ENCODE measurements at places on chromosomes 2 and 18.

GRCh38 chr2:8028436-8028835, 653.4 kb upstream of the ID2 start:
- DNase-seq: no peak

DNA sequence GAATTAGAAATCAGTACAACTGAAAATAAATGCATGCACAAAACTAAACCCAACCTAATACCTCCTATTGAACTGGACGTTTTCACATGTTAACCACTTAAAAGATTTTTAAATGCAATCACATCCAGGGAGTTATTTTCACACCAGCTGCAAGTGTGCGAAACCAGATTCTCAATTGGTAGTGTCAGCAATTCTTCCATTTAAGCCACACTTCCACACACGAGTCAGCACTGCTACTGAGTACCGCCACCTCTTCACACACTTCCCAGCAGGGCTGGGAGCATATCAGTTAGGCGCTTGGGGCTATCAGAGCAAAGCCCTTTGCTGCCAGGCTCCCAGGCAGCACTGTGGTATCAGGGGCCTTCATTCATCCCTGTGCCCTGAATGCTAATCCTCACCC, 14.2 kb downstream of the ERCC3 start:
- no peak for DNase-seq

GRCh38 chr2:46686811-46687210, 207.4 kb downstream of the TMEM247 start:
- no peak for DNase-seq

- DNase-seq: no peak
These were observed 52.6 kb downstream of the SH2D6 start for GRCh38 chr2:85470850-85471800.

DNA sequence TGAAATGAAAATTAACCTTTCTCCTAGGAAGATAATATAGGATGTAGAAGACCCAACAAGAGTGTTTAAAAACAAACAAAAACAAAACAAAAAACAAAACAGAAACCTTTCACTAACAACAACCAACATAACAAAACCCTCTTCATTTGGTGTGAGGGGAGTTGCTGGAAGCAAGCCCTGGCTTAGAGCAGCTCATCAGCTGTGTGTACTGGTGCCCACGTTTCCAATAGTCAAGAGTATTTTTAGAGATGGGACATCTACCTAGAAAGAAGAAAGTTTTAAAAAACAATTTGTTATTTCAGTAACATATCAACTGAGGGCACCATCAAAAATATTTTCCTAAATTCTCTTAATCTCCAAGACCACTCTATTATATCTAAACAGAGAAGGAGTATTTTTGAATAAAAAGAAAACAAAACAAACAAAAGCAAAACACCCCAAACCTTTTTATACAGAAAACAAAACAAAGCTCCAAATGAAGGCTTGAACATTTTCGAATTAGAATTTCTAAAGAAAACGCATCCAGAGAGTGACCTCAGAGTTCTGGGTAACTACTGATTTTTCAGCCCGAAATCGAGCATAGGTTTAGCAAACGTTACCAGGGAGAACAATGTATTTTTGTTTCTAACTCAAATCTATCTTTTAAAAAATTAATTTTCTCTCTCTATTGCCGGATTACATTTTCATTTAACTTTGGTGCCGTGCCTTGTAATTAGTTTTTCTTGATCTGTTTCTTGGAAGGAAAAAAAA, 134.6 kb downstream of the INSIG2 start:
- no peak for DNase-seq

- DNase-seq: peak; percentile 78
These were observed 1378.4 kb upstream of the PIK3C3 start for GRCh38 chr18:40576507-40577115.

DNA sequence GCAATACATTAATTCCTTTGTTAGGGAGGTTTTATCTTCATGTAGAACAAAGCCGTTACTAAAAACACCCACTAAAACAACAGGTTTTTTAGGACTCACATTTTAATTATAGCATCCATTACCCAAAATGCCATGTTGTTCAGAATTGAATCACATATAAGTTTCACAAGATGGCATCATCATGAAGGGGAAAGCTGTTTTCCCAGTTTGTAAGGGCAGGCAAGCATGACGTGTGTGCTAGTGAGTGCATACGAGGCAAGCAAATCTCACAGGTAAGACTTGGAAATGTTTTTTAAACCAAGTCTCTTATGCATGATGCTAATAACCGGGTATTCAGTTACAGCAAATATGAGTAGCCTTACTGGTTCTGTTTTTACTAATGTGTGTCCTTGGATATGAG, 111.8 kb upstream of the NFATC1 start:
- DNase-seq: peak; percentile 38

- no peak for DNase-seq
These were observed 170.6 kb downstream of the DLGAP1 start for GRCh38 chr18:4284528-4284927.

Measured in NCI-H146 (cell line).